H9 (cell line): ENCODE measurements at places on chromosomes 2 and 18. TPM values are rescaled to one million over a fixed set of nuclear protein-coding genes. Genes with fewer than 3 reads are reported as not detected.

- no peak for DNase-seq
Measured at GRCh38 chr2:37321029-37321682, 3.5 kb downstream of the PRKD3 start.

The ASB18 gene
- total RNA-seq, result not detected in 2 replicates

GRCh38 chr2:162103443-162104009 lies 29.5 kb upstream of the DPP4 start:
- DNase-seq, result no peak

- DNase-seq, result no peak
Measured at GRCh38 chr2:77328134-77328931, 193.8 kb downstream of the LRRTM4 start.

The SLC19A3 gene
- total RNA-seq, result 1.8 and 2.3 TPM in 2 replicates

DNA sequence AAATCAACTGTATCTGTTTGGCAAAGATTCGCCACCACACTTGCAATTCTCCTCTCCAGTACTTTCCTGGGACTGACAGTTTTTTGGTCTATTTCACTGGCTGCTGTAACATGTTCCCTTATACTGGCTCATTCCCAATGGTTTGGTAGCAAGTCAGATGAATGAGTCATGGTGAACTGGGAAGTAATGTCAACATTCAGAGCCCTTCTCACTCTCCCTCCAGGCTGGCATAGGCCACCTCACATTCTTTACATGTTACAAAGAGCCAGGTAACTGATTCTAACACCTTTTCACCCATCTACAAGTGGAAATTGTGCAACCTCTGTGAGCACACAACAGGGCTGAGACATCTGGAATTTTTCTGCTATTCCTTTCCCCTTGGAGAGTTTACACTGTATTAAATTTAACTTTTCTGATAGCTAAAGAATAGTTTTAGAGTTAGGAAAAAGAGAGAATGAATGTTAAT lies 111.3 kb upstream of the TLK1 start:
- DNase-seq, result no peak
